NCI-H345 (cell line): ENCODE measurements at places on chromosomes 7 and 10.

DNA sequence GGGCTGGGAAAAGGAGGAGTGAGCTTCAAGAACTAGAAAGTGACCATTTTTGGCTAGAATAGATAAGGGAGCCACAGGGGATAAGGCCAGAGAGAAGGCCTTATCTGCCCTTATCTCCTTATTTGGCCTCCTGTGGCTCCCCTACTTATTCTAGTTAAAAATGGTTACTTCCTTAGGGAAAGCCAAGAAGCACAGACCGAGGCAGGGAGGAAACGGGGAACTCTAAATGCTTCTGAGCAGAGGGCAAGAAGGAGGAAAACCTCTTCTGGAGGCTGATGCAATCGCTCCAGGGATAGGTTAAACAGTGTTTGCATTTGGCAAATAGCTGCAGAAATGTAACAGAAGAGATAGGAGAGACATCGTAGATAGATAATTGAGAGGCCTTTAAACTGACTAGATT, 18.6 kb downstream of the NRP1 start:
- DNase-seq: no peak

DNA sequence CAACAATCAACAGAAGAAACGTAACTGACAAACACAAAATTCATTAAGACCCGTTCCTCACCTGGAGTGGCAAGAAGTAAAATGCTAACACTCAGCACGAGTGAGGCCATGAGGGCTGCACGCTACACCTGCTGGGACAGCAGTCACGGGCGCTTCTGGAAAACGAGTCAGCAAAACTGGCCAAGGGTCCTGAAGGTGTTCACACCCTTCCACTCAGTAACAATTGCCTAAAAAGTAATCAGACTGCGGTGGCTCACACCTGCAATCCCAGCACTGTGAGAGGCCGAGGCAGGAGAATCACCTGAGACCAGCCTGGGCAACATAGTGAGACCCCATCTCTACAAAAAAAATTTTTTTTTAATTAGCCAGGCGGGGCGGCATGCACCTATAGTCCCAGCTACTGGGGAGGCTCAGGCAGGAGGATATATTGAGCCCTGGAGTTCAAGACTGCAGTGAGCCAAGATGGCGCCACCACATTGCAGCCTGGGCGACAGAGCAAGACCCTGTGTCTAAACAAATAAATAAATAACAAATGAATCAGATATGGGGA, 199.1 kb downstream of the MAD1L1 start:
- no peak for DNase-seq

DNA sequence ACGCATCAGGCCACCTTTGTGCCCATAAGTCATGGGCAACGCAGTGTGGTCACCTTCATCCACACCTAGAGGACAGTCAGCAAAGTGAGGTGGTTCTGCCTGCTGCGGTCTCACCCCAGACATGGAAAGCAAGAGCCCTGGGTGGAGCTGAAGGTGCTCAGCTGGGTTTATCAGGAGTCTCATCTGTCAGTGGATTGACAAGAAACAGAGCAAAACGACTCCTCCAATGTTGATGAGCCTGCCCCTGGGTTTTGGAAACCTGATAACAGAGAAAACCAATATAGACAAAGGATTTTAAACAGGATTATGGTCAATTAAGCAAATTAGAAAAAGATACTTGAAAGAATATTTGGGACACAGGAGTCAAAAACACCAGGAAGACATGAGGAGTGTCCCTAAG, 229.3 kb upstream of the PRSS58 start:
- DNase-seq: no peak

GRCh38 chr10:118961436-118961835, 68.1 kb upstream of the NANOS1 start:
- no peak for DNase-seq

GRCh38 chr7:69597278-69598076, 798 bp upstream of the AUTS2 start:
- DNase-seq: no peak

GRCh38 chr7:3965794-3966395, 664.8 kb downstream of the SDK1 start:
- no peak for DNase-seq

DNA sequence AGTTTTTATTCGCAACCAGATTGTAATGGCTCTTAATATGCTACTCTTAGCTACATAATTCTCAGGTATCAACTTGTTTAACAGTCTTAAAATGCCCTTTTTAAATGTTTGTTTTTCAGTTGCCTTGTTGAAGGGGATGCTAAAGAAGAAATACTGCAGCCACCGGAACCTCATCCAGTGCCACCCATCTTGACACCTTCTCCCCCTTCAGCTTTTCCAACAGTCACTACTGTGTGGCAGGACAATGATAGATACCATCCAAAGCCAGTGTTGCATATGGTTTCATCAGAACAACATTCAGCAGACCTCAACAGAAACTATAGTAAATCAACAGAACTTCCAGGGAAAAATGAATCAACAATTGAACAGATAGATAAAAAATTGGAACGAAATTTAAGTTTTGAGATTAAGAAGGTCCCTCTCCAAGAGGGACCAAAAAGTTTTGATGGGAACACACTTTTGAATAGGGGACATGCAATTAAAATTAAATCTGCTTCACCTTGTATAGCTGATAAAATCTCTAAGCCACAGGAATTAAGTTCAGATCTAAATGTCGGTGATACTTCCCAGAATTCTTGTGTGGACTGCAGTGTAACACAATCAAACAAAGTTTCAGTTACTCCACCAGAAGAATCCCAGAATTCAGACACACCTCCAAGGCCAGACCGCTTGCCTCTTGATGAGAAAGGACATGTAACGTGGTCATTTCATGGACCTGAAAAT, 69.5 kb upstream of the RSBN1L start:
- DNase-seq: no peak

DNA sequence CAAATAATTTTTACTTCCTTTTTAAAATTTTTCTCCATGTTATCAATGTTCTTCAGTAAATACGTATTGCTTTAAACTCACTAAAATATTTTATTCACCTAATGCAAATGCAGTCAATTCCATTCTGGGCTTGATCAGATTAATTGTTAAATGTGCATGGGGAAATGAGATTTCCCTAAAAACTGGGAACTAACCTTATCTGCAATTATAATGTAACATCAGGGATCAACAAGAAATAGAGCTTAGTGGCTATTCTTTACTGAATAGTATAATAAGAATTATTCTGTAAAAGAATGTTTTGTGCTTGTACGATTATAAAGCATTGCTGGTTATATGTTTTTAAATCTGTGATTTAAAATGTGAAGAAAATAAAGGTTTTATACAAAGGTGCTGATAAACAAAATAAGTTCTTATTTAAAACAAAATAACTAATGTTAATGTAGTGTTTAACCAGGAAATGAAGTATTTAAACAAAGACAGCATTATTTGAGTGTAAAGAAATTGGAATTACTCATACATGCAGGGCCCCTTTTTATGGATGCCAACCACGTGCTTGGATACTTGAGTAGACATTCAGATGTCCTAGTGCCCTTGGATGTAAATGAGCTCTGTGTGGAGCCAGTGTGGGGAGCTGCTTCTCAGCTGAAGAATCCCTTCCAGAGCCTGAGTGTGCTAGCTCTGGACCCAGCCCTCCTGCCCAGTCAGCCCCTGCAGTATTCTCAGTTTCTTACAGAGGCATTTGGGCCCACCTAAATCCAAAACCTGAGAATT, 84.2 kb downstream of the REEP3 start:
- no peak for DNase-seq

DNA sequence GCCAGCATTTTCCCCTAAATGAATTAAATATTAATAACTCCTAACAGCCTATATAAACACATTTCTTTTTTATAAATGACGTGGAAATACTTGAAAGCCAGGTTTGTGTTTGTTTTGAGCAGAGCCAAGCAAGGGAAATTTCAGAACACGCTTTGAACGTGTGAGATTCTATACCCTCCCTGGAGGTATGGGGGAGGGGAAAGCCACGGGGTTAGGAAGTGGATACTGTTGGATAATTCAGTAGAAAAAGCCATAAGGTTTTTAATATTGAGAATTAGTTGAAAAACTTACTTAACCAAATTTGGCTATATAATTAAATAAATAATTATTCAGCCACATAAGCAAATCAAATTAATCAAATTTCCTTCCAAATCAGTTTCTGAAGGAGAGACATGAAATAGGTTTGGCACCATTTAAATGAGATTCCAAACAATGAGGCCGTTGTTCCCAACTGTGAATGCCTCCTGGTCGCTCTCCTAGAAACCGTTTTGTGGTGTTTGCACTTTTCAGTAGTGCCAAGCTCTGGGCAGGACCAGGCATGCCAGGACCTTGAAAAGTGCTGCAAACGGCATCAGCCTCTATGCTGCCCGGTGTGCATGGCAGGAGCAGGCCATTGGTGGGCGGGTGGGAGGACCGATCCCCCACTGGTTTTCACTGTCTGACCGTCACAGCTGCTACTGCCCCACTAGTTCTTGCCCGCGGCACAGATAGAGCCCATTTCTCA, 88.1 kb downstream of the SEPTIN14 start:
- peak; percentile 96 for DNase-seq

DNA sequence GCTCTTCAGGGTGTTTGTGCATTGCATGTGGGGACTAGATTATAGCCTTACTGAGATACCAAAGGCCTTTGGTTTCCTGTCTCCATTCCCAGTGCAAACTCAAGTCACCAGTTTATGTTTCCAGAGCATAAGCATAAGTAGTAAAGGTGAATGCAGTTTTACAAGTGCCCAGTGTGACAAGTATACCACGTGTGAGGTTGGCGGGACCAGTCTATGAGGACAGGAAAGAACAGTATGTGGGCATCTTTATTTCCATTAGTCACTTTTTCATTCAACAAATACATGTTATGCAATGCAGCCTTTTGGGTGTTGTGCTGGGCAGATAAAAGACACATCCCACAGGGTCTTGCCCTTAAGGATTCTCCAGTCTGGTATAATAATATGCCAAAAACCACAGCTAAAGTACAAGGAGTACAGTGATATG, 146.5 kb downstream of the ARID5B start:
- DNase-seq: no peak

- no peak for DNase-seq
Observed at GRCh38 chr10:62638062-62638477, 166.4 kb upstream of the ADO start.

DNA sequence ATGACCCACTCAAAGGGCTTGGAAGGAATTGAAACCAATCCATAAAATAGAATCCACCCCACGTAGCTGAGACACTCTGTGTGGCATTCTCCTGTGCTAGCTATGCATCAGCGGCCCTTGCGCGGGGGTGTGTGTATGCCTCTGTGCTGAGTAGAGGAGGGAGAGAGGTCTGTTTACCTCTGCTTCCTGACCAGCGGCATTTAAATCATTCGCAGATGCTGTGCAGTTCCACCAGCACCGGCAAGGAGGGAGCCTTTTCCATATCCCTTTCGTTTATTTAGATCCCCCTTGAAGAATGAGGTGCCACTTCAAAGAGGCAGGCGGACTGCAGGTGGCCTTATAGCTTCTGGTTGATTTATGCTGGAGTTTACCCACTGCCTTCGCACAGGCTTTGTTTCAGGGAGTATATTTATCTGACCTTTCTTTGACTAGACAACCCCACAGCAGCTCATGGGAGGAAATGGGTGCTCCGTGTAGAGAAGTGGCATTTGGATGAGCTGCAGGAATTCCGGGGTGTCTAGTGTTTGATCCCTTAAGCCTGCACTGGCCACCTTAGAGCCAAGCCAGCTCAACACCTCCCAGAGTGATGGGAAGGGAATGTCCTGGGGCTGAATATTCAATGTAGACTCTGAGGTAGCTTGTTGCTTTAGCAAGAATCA, 11.4 kb downstream of the C10orf53 start:
- DNase-seq: no peak

- DNase-seq: peak; percentile 5
Observed at GRCh38 chr7:74544706-74545469, 91.2 kb downstream of the GTF2IRD1 start.

DNA sequence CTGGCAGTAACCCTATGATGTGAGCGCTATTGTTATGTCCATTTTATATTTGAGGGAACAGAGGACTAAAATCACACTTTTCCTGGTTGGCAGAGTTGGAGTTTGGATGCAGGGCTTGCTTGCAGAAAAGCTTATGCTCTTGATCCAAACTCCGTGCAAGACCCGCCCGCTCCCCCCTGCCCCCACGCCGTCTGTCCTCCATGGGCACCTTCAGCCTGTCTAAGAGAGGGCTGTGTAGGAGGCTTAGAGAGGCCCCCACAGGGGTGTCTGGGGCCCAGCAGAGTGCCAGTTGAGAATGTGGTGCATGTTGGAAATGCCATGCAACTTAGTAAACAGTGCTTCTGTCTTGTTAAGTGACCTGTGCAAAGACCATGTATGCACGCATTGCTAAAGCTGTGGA, 170.5 kb upstream of the NPY start:
- no peak for DNase-seq

DNA sequence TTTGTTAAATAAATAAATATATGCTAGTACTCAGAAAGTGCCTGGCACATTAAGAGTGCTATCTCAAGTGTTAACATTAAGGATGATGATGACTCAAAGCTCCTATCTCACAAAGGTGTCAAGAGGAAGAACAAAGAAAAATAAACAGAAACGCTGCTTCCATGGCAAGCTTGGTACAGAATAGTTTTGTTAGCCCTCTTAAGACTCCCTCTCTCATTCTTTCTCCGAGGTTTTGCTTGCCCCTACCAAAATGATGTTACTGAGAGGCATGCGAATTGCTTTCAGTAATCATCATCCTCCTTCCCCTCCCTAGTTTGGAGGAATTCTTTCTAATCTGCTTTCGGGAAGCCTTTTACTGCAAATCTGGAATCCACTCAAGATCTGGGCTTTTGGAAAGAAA, 96.7 kb downstream of the SORCS1 start:
- no peak for DNase-seq

GRCh38 chr7:68173513-68173912, 1176.9 kb downstream of the TYW1 start:
- no peak for DNase-seq
